Neural progenitor cell (in vitro differentiated cells): ENCODE measurements at places on chromosomes 6 and 20. TPM values are rescaled to one million over a fixed set of nuclear protein-coding genes. Genes with fewer than 3 reads are reported as not detected.
A peak's percentile ranks its signal among the peaks of the same experiment; 100 is the strongest.

The HECA gene
- total RNA-seq: 10.3 and 12.7 TPM in 2 replicates

- H3K36me3 ChIP-seq: no peaks in the 10 kb centered on the region
- H3K27me3 ChIP-seq: no peaks in the 10 kb centered on the region
- no peak overlapping the region for H3K27ac ChIP-seq
- H3K4me1 ChIP-seq: peaks cover under 1% of the 10 kb centered on the region
- no peak overlapping the region for H3K4me3 ChIP-seq
Observed at GRCh38 chr6:160965893-160966292, 25.7 kb upstream of the MAP3K4 start.

DNA sequence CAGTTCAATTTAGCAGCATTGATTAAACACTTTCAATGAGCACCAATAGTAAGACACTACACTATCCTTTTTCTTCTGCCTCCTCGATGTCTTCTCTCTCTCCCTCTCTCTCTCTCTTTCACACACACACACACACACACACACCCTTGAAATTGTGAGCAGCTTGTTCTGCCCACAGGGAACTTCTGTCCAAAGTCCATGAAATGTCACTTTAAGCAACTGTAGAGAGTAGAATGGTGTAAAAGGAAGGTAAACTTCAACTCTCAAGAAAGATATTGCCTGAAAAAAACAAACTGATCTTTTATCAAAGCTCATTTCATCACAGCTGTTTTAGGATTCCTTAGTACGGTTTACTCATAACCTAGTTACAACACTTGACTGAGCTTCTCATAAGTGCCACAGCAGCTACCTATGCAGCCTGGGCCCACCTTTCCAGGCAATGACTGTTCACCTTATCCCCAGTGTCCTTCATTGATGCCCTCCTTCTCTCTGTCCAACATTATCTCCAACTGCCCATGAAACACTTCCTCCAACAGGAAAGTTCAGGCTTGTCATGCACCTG is 107.0 kb downstream of the TNFRSF21 start:
- H3K4me3 ChIP-seq: no peak overlapping the region
- H3K27ac ChIP-seq: no peak overlapping the region
- H3K4me1 ChIP-seq: no peaks in the 10 kb centered on the region
- no peaks in the 10 kb centered on the region for H3K36me3 ChIP-seq
- no peak for DNase-seq

The MYLK4 gene
- 0.25 TPM in 1 of 2 replicates, not detected in the other for total RNA-seq

DNA sequence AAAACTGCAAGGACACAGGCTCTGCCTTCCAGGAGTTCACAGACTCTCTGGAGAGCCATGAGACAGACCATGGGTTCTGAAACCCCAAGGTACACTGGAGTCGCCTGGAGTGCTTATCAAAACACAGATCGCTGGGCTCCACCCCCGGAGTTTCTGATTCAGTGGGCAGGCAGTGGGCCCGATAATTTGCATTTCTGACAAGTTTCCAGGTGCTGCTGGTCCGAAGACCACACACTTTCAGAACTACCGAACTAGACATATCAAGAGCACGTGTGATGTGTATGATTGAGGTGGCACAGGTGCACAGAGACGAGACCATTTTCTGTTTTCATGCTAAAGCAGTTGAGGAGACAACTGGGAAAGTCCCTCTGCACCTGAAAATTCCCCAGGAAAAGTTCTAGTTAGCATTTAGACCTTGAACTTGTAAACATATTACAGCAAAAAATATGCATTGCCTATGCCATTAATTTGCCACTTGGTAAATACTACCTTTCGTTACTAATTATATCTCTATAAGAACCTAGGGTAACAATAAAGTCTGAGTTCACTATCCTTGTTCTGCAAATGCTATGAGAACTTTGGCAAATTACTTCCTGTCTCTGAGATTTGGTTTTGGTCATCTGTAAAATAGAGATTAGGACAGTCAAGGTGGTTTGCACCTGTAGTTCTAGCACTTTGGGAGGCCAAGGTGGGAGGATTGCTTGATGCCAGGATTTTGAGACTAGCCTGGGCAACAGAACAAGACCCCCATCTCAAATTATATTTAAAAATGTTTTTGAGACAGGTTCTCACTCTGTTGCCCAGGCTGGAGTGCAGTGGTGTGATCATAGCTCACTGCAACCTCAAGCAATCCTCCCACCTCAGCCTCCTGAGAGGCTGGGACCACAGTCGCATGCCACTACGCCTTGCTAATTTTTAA is 14.3 kb upstream of the PIM1 start:
- no peaks in the 10 kb centered on the region for H3K27me3 ChIP-seq
- no peak for DNase-seq
- H3K4me1 ChIP-seq: no peaks in the 10 kb centered on the region
- H3K36me3 ChIP-seq: no peaks in the 10 kb centered on the region
- H3K4me3 ChIP-seq: no peak overlapping the region

The DEFB132 gene
- total RNA-seq: not detected in 2 replicates

The MYH7B gene
- total RNA-seq: 0.03 TPM in 1 of 2 replicates, not detected in the other

- no peaks in the 10 kb centered on the region for H3K27me3 ChIP-seq
- H3K36me3 ChIP-seq: no peaks in the 10 kb centered on the region
- peak overlapping the region; percentile 7 for H3K27ac ChIP-seq
Observed at GRCh38 chr6:93242049-93242448, 177.3 kb downstream of the EPHA7 start.
